ENCODE measurements at places on chromosomes 5 and 9.

DNA sequence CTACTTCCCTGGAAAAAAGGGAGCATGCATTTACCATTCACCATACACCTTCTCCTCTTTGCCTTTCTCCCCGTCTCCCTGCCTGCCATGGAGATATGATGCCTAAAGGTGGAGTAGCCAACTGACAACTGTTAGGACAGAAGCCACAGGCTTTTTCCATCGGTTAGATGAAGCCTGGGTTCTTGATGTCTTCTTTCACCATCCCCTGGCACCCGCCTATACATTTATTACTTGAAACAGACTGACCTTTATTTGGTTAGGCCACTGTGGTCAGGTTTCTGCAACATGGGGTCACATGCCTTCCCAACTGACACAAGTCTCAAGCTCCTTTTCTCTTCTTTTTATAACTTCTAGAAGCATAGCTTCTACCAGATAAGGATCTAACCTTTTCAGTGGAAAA lies 7.1 kb downstream of the LCP2 start:
- no peak for DNase-seq

- no peak for DNase-seq
Observed at GRCh38 chr9:127897193-127897692, 2.2 kb downstream of the ST6GALNAC6 start.

DNA sequence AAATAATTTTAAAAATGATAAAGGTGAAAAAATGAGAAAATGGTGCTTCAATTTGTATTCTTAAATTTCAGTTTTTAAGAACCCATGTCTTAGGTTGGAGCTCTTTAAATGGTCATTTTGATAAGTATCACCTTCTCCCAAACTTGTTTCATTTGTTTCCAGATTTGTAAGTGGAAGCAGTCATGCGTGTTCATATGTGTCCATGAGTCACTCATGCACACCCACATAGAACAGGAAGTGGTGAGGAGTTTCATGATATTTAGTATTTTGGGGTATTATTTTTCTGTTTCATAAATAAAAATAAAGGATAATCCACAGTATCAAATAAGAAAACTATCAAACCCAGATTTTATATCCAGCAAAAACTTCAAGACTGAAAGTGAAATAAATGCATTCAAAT lies 570.4 kb upstream of the ST8SIA4 start:
- DNase-seq, result no peak

DNA sequence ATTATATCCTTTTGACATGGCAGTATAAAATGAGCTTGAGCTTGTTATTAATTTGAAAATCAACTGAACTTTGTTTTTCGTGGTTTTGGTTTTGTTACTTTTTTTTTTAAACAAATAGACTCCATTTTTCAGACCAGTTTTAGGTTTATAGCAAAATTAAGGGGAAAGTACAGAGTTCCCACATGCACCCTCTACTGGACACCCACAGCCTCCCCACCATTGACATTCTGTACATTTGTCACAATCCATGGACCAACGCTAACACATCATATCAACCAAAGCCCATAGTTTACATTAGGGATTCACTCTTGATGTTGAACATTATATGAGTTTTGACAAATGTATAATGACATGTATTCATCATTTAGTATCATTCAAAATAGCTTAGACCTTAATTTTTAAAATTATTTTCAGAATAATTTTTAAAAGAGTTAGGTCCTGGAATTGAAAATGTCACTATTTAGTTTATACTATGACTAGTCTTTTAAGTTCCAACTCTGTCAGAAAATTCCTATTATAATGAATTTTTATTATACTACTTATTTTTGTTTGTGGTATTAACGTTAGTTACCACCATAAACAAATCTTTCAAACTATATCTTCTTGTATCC lies 35.3 kb upstream of the JMY start:
- no peak for DNase-seq

DNA sequence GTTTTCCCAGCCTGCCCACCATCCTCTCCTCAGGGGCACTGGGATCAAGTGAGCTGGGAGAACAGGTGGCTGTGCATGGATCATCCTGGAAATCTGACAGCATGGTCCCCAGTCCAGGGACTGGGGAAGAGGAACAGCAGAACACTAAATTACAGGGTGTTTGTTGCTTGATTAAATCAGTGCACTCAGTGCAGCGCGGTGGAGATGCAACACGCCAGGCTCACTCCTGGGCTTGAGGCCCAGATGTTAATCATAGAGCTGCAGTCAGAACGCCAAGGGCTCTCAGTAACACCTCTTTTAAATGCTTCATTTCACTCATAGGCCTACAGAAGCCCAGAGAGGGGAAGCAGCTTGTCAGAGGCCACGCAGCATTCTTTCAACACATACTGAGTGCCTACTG lies 14.2 kb upstream of the LARP1 start:
- no peak for DNase-seq

Data from stimulated activated CD4-positive, alpha-beta T cell treated with anti-CD3 and anti-CD28 coated beads, Interleukin-12 subunit alpha, Interleukin-12 subunit beta, amount 100 ng/mL, for 48 hours (primary cell).